Prostate gland (tissue), 2 donors: ENCODE measurements at places on chromosomes 7 and 10.

- no peak for DNase-seq
Observed at GRCh38 chr7:739983-740942, 13.2 kb upstream of the PRKAR1B start.

- no peak for DNase-seq
Observed at GRCh38 chr7:12066004-12066403, 145.1 kb upstream of the TMEM106B start.

DNA sequence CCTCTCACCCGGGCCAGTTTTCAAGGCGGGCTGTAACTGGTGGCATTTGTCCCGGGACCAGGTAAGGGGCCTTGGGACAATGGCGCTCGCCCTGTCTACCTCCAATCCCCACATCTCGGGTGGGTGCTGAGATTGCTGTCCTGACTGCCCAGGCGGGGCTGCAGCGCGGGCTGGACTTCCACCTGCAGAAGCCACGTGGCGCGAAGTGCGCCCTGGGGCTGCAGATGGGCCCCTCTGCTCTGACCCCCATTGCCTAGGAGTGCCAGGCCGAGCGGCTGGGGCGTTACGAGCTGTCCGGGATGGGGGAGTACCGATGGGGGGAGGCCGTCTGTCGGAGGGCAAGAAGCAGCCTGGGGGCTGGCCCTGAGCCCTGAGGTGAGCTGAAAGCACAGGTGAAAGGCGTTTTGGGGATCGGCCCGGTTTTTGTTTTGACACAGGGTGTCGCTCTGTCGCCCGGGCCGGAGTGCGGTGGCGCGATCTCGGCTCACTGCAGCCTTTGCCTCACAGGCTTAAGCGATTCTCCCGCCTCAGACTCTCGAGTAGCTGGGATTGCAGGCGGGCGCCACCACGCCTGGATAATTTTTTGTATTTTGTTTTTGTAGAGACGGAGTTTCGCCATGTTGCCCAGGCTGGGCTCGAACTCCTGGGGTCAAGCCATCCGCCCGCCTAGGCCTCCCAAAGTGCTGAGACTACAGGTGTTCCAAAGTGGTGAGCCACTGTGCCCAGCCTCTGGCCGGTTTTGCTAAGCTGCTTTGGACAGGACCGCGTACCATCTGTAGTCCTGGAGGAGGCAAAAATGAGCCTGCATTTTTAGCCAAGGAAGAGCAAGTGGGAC is at the start of gene SFXN2:
Gene SFXN2, plus strand, starts transcription at position 16 of the 835 bp plus-strand sequence. CDS start 12,001 bp downstream, outside the sequence.
- peak; percentile 51 for DNase-seq

DNA sequence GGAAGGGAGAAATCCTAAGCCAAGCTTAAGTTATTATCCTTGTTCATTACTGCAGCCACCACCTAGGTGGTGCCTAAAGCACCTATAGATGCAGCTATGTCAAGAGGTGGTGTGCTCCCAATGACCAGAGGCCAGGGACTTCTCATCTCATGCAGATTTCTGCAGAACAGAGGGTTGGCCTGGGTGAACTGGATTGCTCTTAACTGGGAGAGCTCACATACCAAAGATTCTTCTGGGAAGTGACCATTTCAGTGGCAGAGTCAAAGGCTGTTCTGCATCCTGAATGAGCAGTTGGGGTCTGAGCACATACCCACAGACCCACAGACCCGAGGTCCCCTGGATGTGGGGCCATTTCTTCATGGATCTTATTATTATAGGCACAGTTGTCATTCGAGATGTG is 2.1 kb upstream of the CRHR2 start:
- DNase-seq: no peak

DNA sequence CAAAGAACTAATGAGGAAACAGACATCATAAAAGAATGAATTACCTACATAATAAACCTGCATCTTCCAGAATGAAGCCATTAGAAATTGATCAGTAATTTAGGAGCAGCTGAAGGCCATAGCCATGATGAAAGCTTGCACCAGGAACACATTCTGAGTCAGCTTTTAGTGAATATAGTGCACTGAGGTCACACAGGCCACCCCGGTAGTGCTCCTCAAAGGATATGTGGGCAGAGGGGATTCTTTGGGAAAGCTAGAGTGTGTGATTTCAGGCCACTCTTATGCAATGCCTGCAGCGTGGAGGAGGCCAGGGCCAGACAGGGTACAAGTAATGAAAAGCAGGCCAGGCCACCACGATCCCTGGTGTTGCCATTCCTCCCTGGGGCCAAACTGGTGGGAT is 451.9 kb downstream of the GRID1 start:
- no peak for DNase-seq

DNA sequence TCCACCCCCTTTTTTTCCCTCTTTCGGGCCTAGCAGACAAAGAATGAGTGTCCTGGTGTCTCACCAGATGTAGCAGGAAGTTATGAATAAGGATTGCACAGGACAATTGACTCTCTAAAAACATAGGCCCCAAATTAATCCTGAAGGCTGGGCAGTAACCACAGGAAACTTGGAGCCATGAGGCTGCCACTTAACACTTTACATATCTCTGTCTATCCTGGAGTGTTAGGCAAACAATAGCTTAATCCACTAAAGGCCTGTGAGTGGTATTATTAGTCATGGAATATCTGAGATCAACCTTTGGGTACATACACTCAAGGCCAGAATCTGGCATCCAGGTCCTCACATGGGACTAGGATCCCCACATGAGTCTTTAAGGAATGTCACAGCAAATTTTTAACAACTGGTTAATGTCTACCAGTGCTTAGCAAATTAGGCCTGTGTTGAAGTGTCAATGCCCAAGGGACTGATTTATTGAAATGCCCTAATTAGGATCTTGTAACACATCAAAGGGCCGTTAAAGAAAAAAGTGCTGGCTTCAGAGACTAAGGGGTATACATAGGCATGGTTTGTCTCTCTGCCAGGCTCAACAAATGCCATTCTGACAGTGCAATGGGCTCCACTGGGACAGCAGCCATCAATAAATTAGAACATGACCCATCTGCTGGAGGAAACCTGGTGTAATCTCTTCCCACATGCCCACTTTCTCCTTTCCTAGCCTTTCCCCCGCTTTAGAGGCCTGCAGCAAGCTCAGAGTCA is 196.7 kb upstream of the TBX20 start:
- no peak for DNase-seq

DNA sequence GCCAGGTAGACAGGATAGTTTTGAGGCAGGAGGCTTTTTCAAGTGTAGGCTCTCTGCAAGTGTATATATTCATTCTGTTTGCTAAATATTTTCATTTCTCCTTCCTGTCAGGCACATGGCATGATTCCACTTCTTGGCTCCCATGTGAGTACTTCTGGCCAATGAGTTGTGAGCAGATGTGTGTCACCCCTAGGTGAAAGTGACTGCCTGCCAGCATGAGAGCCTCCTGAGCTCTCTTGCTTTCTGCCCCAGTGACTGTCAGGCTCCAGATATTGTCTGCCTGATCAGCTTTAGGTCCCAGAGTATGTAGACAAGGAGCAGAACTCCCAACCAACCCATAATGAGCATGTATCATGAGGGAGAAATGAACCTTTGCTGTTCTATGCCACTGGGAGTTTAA is 257.6 kb upstream of the NPY start:
- DNase-seq: no peak

GRCh38 chr10:12509794-12510100 is 160.4 kb downstream of the CAMK1D start:
- DNase-seq: no peak

DNA sequence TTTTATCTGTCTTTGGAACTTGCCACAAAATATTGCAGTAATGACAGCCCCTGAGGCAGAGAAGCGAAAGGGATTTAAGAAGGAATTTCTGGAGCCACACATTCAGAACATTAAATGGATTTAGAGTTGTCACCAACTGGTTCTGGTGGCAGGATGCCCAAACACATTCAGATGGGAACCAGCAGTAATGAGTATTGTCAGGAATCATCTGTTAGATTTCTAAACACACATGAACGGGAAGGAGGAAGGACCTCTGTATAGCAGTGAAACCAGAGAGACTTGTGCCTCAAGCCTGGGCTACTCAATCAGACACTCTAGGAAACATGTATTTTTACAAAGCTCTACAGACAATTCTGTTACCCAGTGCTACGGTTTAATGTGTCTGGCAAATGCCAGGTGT is 103.8 kb upstream of the CCNY start:
- DNase-seq: no peak

DNA sequence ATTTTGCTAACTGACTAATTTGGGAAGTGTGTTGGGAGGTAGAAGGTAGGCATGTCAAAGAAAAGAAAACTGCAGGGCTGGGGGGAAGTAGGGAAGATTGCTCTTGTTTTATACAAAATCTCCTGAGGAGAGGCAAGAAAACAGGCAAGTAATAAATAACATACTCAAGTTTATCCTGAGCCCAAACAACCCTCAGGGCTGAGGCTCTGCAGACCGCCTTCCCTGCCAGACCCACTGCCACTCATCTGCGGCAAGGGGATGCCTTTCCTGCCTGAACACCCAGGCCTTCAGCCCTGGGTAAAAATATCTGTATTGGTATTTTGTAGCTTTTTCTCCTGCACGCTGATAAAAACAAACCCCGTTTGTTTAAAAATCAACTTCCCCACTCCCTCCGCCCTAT is 399.8 kb upstream of the NFE2L3 start:
- no peak for DNase-seq

- DNase-seq: no peak
Observed at GRCh38 chr10:16964576-16965343, 147.5 kb upstream of the RSU1 start.

GRCh38 chr10:43949351-43949750 is 300.7 kb upstream of the ZNF32 start:
- no peak for DNase-seq

GRCh38 chr7:2530071-2530987 is 10.8 kb downstream of the LFNG start:
- no peak for DNase-seq

- DNase-seq: peak; percentile 57
Observed at GRCh38 chr7:1054861-1055450, 10.6 kb downstream of the GPR146 start.

DNA sequence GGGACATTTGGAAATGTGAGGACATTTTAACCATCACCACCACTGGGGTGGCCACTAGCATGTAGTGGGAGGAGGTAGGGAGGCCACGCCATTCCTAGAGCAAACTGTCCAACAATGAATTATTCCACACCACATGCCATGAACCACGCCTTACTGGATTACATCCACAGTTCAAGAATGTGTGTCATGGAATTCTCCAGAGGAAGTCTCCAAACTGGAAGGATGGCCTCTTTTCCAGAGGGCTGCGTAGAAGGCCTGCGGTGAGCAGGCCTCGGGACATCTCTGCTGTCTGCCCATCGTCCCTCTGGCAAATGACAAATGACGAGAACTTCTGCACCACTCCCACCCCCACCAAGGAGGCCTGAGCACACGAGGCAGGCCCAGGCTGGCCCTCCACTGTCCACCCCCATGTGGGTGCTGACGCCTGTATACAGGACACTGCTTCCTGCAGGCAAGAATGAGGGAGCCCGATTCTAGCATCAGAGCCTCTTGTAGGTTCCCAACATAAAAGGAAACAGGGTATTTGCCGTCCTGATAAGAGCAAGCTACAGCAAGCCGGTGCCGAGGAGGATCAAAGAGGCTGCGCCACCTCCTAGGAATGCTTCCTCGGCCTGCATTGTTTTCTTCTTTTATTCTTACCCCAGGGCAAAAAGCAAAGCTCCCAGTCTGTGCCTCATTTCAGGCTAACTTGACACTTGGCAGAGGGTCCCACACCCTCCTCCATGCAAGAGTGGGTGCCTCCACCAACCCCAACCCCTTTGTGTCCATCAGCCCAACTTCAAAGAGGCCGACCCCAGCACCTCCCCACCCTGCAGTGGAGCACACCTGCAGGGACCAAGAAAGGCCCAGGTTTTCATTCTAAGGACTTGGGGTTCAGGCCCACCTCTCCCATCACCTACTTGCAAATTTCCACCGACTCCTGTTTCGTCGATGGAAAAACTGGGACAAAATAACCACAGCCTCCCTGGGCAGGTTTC is 23.9 kb downstream of the TNS3 start:
- no peak for DNase-seq
